ENCODE measurements at places on chromosomes 16 and 17.

GRCh38 chr17:78313735-78314648, 45.9 kb downstream of the SOCS3 start:
- DNase-seq, result peak; percentile 87

- DNase-seq, result no peak
These were observed 105.0 kb upstream of the MON1B start for GRCh38 chr16:77085981-77086380.

GRCh38 chr17:78338486-78339259, 21.2 kb downstream of the SOCS3 start:
- DNase-seq, result peak; percentile 67

GRCh38 chr17:5769593-5770354, 185.5 kb upstream of the NLRP1 start:
- DNase-seq, result no peak

DNA sequence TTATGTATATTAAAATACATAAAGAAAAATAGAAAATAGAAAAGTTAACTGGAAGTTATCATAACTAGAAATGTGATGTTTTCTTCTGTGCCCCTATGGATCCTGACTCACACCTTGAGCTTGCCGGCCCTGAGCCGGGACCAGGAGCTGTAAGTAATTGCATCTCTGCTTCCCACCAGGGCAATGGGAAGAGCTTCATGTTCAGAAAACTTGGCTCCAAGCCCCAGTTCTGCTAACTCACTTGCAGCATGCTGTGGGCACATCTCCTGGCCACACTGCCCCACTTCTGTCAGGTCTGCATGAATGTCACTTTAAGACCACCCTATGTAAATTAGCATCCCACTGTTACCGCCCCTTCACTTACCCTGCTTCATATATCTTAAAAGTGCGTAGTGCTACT, 37.2 kb downstream of the GNAO1 start:
- DNase-seq, result no peak

DNA sequence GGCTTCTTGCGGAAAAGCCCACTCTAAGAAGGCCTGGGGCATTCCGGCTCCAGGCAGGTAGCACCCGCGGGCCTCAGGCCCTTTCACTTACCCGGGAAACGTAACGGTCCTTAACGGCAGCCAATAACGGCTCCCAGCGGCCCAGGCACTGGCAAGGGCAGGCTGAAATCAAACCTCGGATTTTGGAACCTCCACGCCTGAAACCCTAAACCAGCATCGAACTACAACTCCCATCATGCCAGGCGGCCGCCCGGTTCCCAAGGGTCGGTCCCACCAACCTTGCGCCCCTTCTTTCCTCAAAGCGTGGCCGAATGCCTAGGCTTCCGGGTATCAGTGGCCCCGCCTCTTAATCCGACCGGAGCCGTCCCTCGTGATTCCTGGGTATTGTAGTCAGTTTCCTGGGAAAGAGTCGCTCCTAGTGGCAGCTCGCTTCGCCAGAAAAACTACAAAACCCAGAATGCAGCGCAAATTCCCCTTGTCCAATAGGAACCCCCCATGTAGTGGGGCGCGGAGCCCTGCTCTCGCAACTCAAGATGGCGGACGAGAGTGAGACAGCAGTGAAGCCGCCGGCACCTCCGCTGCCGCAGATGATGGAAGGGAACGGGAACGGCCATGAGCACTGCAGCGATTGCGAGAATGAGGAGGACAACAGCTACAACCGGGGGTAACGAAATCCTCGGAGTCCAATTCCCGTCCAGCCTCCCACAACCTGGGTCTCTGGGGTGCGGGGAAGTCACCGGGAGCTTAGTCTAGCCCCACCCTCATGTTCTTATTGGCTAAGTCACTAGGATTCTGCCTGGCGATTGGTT, at the start of gene NMT1:
Gene NMT1, plus strand, starts transcription at position 521 of the 809 bp plus-strand sequence. Its CDS starts 13 bp downstream, at position 534.
- DNase-seq, result peak; percentile 99

DNA sequence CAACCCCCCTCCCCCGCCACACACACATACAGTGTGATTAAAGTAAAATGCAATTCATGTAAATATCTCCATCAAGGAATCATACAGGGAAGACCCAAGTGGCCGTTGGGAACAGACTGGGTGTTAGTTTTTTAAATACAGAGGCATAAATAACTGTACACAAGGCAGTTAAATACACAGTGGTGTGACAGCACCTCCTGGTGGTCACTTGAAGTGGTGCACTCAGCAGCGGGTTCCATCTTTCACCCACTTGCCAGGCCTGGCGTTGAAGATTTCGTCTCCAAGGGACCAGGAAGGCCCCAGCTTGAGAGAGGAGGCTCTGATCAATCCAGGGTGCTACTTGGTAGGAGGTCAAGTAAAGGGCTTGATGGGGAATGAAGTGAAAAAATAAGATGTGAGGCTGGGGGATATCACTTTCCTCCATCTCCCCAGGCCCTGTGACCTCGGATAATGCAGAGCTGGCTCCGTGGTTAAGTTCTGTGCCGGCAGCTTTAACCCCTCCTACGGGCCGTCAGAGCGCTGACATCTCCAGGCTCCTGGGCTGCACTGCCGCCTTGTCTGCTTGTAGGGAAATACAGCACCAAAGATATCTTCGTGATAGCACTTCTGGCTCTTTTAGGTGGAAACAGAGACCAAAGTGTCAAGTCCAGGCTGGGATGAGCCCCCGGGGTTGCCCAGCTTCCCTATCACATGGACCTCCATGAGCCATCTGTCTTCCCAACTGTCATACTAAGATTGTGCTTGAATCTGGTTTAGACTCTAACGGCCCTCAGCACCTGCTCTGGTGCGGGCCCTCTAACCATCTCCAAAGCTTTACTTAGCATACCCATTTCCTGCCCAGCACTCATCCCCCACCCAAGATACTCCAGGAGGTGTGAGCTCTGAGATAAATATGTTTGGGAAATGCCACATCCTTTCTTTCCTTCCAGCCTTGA, 20.7 kb downstream of the LGALS9 start:
- peak; percentile 71 for DNase-seq

- no peak for DNase-seq
These were observed 3.3 kb downstream of the LRRC36 start for GRCh38 chr16:67329901-67330300.

- no peak for DNase-seq
These were observed 382.8 kb downstream of the SEC14L1 start for GRCh38 chr17:77523540-77523939.

DNA sequence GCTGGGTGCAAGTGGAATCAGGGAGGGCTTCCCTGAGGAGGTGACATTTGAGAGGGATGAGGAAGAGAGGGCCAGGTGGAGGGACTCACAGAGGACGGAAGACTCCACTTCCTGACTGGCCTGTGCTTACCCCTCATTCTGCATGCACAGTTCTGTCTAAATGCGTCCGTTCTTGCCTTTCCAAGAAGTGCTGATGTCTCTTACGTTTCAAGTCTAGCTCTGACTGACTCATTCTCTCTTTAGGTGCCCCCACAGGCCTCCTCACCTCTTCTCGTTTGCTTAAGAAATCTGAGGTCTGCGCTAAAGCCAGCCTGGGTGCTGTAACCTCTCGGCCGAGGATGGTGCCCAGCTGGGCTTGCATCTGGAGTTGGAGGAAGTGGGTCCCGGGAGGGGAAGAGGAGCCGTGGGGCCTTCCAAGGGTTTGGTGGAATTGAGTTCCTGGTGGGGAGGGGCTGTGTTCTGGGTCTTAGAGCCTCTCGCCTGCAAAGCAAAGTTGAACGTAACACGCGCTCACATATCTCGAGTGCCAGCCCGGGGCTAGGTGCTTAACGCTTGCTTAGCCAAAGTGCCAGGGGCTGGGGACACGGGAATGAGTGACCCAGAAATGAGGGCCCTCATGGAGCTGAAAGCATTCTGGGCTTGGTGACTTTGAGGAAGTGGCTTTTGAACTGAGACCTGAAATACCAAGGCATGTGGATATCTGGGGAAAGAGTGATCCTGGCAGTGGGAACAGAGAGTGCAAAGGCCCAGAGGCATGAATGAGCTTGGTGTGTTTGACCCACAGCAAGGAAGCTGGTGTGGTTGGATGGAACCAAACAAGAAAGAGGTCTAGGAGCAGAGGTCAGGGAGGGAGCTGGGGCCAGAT, 4.8 kb downstream of the IL4R start:
- DNase-seq, result peak; percentile 51

- no peak for DNase-seq
These were observed 483.1 kb downstream of the CDH11 start for GRCh38 chr16:64638766-64639165.

DNA sequence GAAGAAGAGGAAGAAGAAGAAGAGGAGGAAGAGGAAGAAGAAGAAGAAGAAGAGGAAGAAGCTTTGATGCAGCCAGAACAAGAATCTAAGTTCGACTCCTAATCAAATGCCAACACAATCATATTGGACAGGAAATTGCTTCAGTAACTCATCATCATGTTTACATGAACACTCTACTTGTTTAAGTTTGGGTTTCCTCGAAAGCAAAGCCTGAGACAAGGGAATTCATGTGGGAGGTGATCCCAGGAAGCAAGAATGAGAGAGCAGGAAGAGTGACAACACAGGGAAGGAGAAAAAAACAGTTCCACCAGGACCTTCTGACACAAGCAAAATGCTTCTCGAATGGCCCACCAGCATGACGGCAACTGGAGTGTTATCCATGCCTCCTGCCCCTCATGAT, 279.0 kb downstream of the PMP22 start:
- no peak for DNase-seq

DNA sequence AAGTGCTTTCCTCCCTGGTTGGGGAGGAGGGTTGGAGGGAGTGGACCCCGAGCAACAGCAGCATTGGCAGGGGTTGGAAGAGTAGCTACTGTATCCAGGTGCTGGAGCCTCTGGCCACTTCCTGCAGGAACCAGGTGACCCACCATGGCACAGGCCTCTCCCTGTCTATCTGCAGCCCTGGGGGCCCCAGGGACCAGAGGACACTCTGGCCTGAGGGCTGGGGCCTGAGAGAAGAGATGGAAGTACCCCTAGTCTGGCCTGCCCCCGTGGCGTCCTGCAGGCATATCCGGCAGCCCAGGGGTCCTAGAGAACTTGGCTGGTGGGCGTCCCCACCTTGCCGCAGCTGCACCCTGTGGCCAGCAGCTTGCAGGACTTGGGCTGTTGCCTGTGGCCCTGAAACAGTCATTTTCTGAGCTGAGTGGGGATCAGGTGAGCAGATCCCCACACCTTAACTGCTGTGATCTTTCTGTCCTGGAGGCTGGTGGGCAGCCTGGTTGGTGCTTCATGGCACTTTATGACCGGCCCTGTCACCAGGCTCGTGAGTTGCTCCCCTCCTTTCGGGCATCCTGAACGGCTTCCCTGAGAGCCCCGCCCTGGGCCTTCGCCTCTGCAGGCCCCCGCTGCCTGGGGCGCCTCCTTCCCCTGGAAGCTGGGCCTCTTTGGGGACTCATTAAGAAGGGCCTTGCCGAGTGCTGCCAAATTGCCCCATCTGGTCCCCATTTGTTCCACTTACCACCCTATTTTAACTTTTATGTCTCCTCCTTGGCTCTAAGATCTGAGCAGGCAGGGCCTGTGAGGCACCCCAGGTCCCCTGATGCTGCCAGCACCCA, 298.6 kb downstream of the SEC14L1 start:
- DNase-seq, result no peak

DNA sequence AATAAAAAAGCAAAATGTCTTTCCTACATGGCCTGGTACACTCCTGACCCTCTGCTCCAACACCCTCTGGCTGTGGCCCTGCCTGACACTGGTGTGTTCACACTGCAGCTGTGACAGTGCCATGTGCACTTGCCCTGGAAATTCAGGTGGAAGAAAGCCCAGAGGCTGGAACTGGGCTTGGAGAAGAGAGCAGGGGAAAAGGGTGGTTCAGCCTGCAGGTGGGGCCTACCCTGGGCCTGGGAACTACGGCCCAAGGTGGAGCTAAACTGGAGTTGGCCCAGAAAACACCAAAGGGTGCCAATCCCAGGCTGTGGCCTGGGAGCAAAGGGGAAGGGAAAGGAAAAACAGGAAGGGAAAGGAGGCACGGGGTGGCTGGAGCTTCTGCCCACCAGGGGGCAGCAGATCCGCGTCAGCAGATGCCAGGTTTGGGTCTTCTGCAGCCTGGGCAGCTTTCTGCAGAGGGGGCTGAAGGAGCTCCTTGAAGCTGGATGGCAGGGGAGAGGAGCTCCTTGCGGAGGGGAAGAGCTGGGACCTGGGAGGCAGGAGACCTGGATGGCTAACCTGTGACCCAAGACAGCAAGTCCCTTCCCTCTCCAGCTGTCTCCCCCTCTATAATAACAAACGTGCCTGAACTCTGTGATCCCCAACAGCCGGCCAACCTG, 15.4 kb upstream of the CTCF start:
- DNase-seq, result peak; percentile 75

- no peak for DNase-seq
These were observed 15.8 kb downstream of the KRABD2 start for GRCh38 chr17:8360751-8361150.

DNA sequence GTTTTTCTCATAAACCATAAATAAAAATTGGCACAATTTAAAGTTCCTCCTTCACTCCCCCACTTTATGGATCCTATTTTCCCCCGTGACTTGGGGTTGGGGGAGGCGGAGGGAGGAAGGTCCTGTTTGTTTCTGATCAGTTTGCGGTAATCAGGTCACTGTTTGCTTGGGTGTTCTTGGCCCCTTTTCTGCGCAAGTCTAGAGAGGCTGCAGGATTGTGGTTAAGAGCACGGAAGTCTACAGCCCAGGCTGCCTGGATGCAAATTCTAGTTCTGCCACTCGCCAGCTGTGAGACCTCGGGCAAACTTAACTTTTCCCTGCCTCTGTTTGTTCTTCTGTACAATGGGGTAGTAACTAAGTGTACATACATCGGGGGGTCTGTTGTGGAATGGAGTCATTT, 12.1 kb downstream of the ATP2C2 start:
- no peak for DNase-seq

DNA sequence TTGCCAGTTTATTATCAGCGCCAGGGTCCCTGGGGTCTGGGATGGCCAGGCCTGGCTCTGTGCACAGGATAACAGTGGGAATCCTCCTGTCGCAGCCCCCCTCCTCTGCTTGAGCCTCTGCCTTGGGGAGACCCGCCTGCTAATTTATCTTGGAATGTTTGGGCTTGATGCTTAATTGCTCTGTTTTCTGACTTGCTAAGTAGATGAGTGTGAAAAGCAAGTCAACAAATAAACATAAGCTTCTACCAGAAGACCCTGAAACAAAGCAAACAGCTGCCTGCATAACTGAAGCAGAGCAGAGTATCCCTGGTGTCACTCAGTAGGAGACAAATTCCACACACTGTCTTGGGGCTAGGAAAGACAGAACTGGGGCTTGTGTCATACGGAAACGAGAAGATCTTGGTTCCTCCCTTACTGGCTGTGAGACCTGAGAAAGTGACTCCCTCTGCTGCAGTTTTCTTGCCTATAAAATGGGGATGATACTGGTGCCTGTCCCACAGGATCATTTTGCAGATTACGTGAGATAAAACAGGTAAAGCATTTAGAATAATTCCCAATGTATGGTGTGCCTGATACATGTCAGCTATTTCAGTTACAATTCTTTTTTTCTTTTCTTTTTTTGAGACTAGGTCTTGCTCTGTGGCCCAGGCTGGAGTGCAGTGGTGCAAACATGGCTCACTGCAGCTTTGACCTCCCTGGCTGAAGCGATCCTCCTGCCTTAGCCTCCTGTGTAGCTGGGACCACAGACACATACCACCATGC, 44.8 kb upstream of the IRX3 start:
- DNase-seq, result no peak

- DNase-seq, result no peak
These were observed 9.4 kb upstream of the CPSF4L start for GRCh38 chr17:73271072-73271471.
